ENCODE measurements at places on chromosomes 16 and 17. TPM values are rescaled to one million over a fixed set of nuclear protein-coding genes. Genes with fewer than 3 reads are reported as not detected.

Gene UNKL
- total RNA-seq: 9.1 TPM

Gene MYL4
- total RNA-seq: 0.76 TPM

Gene CDH5
- total RNA-seq: 263 TPM

Gene GLP2R
- not detected for total RNA-seq

Gene SUPT4H1
- 56.8 TPM for total RNA-seq

Gene SGF29
- 6.8 TPM for total RNA-seq

Gene SMIM36
- total RNA-seq: not detected

Gene GRAP
- total RNA-seq: 152 TPM

Gene ADAP2
- 0.77 TPM for total RNA-seq

Gene HBQ1
- total RNA-seq: 1.4 TPM

Gene GCGR
- not detected for total RNA-seq

Gene KRTAP1-3
- total RNA-seq: not detected

Gene C16orf92
- not detected for total RNA-seq

Gene PIMREG
- total RNA-seq: 21.7 TPM

Gene PLCG2
- 10.4 TPM for total RNA-seq

Gene P2RX1
- not detected for total RNA-seq

Gene PRSS33
- total RNA-seq: not detected

Gene SNAI3
- total RNA-seq: 0.13 TPM

Gene USP31
- total RNA-seq: 15.0 TPM

Gene ABCC6
- total RNA-seq: 0.13 TPM

Gene MYADML2
- not detected for total RNA-seq

Gene TBC1D3
- total RNA-seq: not detected

Gene MARVELD3
- total RNA-seq: 0.51 TPM

Gene NLGN2
- 3.0 TPM for total RNA-seq

Gene HOXB7
- total RNA-seq: 7.1 TPM

Gene CANT1
- 40.3 TPM for total RNA-seq

Gene EVI2B
- 0.13 TPM for total RNA-seq

Gene LDHD
- total RNA-seq: 0.39 TPM

Gene PYDC1
- total RNA-seq: not detected

Gene NOXO1
- total RNA-seq: 0.13 TPM

Data from dermis microvascular lymphatic vessel endothelial cell (primary cell).